RWPE2 (cell line): ENCODE measurements at places on chromosomes 5 and 9.

GRCh38 chr5:163512526-163512925, 7.1 kb downstream of the MAT2B start:
- H3K4me3 ChIP-seq: no peak overlapping the region
- H3K27ac ChIP-seq: no peak overlapping the region
- no peak for DNase-seq
- H3K4me1 ChIP-seq: peaks cover 19% of the 10 kb centered on the region
- H3K36me3 ChIP-seq: peaks cover 58% of the 10 kb centered on the region

GRCh38 chr9:15915711-15916110, 362.9 kb downstream of the CCDC171 start:
- H3K36me3 ChIP-seq: no peaks in the 10 kb centered on the region
- H3K4me1 ChIP-seq: no peaks in the 10 kb centered on the region
- no peak overlapping the region for H3K4me3 ChIP-seq

DNA sequence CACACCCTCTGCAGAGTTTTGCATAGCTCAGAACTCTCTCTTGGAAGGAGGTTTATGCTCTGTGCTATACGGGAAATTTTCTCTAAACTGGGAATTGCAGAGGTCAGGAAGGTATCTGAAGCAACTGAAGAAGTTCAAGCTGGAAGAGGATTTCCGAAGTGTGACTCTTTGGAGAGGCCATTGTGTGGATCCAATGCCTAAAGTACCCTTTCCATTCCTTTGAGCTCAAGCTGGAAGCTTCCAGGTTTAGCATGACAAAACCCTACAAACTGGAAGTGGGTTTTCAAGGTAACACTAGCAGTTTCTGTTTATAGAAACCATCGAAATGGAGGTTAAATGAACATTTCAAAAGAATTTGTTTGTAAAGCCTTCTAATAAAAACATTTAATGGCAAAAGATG, 187.1 kb downstream of the CFAP90 start:
- H3K4me1 ChIP-seq: peaks cover 5% of the 10 kb centered on the region
- H3K36me3 ChIP-seq: no peaks in the 10 kb centered on the region
- DNase-seq: no peak
- no peaks in the 10 kb centered on the region for H3K27me3 ChIP-seq
- no peak overlapping the region for H3K27ac ChIP-seq

GRCh38 chr5:86981898-86982297, 285.8 kb upstream of the RASA1 start:
- H3K27ac ChIP-seq: no peak overlapping the region
- H3K4me1 ChIP-seq: peaks cover 17% of the 10 kb centered on the region
- DNase-seq: no peak
- H3K36me3 ChIP-seq: no peaks in the 10 kb centered on the region
- no peaks in the 10 kb centered on the region for H3K27me3 ChIP-seq

DNA sequence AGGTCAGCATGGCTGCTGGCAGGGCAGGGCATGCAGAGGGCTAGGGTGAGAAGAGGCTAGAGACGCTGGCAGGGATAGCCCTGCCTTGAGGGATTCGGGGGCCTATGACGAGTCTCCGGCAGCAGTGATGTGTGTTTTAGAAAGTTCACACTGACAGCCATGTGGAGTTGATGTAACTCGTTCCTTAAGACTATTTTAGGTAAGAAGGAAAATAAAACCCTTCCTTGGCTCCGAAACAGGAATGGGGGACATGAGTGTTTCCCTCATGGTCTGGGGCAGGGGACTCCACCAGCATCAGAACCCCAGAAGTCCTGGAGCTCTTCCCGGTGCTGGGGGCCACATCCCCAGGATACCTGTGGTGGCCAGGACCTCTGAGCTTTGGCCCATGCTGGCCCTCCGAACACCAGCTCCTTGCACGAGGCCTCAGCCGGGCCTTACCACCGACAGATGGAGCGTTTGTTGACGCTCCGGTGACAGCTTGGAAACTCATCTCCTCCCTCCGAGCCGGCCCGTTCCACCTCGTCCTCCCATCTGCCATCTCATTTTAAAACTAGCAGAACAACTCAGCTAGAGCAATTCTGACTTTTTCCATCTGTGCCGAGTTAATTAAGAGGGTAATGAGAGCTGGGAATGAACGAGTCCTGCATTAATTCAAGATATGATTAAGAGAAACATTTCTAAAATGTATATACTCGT, 337.7 kb downstream of the CDK5RAP2 start:
- H3K36me3 ChIP-seq: no peaks in the 10 kb centered on the region
- H3K4me3 ChIP-seq: no peak overlapping the region
- DNase-seq: no peak
- no peaks in the 10 kb centered on the region for H3K27me3 ChIP-seq

- H3K4me1 ChIP-seq: no peaks in the 10 kb centered on the region
- no peak overlapping the region for H3K4me3 ChIP-seq
- H3K27me3 ChIP-seq: no peaks in the 10 kb centered on the region
- H3K27ac ChIP-seq: no peak overlapping the region
- no peaks in the 10 kb centered on the region for H3K36me3 ChIP-seq
Observed at GRCh38 chr5:149588936-149589335, 7.6 kb downstream of the ARHGEF37 start.
